Head of caudate nucleus (tissue), 42 donors: ENCODE measurements at places on chromosomes 1 and 21.

DNA sequence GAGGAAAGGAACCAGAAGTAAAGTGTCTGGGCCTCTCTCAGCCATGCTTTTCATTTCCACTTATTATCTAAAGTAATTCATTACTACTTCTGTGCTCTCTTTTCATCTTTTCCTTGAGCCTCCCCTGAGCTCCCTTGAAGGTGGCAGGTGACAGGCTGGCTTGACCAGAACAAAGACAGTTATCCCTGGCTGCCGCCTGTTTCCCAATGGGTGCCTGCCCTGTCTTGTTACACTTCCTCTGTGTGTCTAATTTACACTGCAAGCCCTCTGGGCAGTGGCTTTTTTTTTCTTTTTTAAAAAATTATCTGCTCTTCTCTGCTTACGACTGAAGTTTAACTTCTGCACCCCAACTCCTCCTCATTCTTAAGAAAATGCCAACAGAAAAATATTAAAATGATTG is 113.4 kb downstream of the NGF start:
- no peak for DNase-seq

- DNase-seq = no peak
Measured at GRCh38 chr1:11180342-11180744, 8.8 kb upstream of the ANGPTL7 start.

DNA sequence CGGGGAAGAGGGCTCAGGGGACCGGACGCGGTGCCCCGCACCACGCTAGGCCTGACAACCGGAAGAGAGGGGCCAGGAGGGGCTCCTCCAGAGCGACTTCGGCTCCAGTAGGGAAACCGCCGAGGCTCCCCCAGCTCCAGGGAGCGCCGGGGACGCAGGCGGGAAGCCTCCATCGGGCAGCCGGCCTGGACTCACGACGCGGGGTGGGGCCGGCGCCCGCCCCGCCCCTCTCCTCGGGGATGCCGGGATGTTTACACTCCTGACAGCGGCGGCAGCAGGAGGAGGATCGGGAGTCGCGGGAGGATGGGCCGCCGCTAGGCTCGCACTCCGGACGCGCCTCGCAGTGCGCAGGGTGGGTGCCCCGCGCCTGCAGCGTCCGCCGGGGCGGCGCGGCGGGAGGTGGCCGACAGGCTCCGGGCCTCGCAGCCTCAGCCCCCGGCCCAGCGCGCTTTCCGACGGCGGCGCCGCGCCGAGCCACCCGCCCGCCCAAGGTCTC is at the start of gene NEK7:
TSS of gene NEK7 (plus strand) at position 254 of the 496 bp plus-strand sequence. CDS start 75,583 bp downstream, outside the sequence.
- DNase-seq = peak; percentile 81

DNA sequence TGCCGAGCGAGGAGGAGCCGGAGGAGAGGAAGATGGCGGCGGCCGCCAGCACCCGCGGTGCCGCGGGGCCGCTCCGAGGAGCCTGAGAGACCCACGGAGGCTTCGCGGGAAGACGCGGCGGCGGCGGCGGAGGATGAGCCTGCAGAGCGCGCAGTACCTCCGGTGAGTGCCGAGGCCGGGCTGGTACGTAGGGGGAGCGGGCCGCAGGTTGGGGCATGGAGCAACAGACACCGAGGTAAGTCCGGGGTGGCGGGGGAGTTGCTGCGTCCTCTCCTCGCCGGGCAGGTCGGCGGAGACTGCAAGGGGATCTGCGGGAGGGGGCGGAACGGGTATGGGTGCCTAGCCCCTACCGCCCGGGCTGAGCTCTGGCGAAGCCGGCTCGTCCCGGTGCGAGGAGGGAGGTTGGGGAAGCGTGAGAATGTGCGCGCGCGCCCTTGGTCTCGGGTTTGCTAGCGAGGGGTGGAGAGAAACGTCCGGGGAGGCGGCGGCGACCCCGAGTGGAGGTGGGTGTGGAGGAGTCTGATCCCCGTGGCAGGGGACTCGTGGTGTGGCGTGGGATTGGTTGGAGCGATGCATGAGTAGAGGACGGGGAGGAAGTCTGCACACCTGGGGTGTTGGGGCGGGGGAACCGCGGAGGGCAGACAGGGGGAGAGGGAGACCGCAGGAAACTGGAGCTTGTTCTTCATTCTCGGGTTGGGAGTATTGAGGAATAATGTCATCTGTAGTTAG is at the start of gene SMG7:
TSS of gene SMG7 (plus strand) at position 12 of the 729 bp plus-strand sequence. CDS start at position 134, 122 bp downstream.
- peak; percentile 49 for DNase-seq

DNA sequence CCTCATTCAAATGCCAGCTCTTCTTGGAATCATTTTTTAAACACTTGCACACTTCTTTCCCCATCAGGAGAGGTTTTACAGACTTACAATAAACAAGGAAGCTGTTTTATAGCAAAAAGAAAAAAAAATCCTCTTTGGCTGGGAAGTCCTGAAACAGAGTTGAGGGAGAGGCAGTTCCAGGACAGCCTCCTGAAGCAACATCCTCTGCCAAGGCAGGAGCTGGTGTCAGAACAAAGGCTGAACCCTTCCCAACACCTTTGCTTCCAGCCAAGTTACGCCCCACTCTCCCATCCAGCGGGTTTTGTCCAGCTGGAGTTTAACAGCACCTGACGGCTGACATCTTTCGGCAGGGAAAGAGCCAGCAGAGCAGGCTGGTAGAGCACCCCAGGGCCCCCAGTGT is 287.8 kb downstream of the RRAGC start:
- DNase-seq = peak; percentile 39

DNA sequence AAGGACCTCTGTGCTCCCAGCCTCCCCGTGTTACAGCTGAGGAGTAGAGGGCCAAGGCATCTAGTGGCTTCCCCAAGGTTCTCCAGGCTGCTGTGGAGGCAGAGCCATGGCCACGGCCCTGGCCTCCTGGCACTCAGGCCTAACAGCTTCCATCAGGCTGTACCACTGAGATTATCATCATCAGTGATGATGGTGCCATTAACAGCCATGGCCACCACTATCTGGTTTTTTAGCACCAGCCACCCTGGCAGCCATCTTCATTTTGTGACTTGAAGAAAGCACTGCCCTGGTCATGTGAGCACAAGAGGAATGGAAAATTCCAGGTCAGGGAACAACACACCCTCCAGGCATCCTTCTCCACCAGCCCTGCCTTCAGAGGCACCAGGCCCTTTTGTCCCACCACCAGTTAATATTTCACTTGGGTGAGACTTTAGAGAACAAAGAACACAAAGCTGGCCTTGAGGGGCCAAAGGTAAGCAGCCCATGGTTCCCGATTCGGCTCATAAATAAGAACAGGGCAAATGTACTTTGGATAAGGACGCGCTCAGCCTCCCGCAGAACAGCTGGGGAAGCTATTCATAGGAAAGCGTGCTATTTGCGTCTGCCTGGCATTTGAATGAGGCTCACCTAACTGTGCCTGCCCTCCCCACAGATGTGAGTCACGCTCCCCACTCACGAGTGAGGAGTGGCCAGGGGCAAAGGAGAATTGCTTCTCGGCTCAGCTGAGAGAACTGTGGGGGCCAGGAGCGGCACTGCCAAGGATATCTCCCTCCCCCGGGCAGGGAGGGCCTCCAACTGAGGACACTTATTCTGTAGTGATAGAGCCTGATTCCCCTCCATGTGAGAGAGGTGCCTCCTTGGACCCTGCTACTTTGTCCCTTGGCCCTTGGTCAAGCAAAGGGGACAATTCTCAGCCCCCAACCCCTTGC is 95.6 kb downstream of the CD58 start:
- peak; percentile 71 for DNase-seq

DNA sequence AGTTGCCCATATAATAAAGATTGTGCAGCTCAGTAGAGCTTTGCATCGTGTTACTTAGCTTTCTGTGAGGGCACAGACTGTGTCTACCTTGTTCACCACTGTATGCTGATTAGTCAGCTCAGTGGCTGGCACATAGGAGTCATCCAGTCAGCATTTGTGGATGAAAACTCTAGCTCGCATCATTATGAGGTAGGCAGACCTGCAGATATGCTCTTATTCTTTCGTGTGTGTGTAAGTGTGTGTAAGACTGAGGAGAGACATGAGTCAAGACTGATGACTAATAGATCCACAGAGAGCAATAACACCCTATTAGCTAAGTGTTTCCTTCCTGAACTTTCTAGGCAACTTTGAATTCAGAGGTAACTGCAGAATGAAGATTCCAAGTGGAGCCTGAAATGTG is 17.1 kb downstream of the TTF2 start:
- DNase-seq = no peak

GRCh38 chr1:29752141-29752540 is 515.8 kb downstream of the PTPRU start:
- no peak for DNase-seq

DNA sequence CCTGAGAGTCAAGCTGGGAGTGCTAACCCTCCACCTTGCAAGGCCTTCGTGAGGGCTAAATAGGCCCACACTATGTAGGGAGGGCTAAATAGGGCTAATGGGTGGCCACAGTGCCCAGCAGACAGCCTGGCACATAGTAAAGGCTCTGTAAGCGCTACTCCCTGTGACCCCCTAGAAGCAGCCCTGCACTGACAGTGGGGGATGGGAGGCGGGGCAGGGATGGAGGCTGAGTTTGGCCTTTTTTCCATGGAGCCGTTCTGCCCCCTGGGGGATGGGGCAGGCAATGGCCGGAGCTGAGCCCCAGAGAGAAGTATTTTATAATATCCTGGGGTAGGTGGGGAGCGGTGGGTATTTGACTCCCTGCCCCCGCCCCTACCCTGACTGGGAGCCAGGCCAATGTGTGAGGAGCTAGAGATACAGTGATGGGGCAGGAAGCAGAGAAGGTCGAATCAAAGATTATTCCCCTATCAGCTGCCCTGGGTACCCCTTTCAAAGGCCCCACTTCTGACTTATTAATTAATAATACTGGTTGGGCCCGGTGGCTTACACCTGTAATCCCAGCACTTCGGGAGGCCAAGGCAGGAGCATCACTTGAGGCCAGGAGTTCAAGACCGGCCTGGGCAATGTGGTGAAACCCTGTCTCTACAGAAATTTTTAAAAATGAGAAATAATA is 42.3 kb downstream of the LACTBL1 start:
- peak; percentile 62 for DNase-seq

DNA sequence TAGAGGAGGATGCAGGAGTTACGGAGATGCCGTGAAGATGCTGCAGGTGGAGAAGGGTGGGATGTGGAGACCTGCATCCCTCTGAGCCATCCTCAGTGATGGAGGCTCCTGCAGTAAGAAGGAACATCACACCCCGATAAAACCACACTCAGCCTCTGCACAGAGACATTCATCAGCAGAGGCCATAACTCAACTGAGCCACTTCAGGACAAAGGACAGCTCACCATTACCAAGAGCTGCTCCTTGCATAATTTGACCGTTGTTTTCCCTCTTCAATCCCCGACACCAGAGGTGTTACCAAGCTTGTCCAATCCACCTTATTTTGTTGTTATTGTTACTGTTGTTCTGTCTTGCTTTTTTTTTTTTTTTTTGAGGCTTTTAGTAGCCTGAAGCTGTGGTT is 543.9 kb downstream of the AJAP1 start:
- DNase-seq = no peak

DNA sequence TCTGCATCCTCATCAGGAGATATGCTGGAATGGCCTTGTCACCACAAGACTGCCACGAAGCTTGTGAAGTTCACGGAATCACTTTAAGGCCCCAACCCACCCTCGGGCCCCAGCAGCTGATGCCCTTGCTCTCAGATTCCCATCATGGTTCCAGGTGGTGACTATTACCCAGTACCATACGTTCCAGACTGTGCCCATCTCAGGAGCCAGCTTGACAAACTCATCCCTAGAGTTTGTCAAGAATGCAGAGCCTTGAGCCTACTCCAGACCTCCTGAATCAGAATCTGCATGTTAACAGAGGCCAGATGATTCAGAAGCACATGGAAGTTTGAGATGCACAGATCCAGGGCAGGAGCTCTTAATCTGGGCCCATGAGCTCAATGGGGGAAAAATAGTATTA is 53.9 kb upstream of the RBM15 start:
- no peak for DNase-seq

- no peak for DNase-seq
Measured at GRCh38 chr1:4312024-4312423, 342.4 kb upstream of the AJAP1 start.

GRCh38 chr1:178540646-178541045 is 27.7 kb downstream of the TEX35 start:
- peak; percentile 48 for DNase-seq

- DNase-seq = no peak
Measured at GRCh38 chr1:226369110-226369509, 38.8 kb downstream of the PARP1 start.

- no peak for DNase-seq
Measured at GRCh38 chr1:152386940-152387339, 27.1 kb downstream of the CRNN start.

DNA sequence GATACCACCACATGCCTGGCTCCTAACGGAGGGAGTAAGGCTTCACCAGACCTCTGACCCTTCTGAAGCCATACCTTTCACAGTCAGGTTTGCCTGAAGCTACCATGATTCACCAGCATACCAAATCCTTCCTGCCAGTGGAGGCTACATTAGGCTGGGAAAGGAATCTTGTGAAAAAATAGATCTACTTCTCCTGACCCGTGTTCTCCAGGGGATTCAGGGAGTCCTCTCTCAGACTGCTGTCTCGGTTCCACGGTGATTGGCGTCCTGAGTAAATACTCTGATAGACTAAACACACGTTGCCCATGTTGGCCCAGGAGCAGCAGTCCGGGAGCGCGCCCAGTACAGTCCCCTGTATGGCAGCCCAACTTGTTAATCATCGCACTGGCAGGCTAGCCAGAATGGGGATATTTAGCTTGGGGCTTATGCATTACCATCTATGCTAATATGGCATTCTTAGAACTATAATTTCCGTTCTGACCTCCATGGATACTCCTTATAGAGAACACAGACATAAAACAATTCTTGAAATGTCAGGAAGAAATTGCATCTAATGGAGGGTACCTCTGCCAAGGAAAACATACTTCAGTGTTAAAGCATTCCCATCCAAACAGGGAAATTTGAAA is 173.2 kb downstream of the ROR1 start:
- no peak for DNase-seq

DNA sequence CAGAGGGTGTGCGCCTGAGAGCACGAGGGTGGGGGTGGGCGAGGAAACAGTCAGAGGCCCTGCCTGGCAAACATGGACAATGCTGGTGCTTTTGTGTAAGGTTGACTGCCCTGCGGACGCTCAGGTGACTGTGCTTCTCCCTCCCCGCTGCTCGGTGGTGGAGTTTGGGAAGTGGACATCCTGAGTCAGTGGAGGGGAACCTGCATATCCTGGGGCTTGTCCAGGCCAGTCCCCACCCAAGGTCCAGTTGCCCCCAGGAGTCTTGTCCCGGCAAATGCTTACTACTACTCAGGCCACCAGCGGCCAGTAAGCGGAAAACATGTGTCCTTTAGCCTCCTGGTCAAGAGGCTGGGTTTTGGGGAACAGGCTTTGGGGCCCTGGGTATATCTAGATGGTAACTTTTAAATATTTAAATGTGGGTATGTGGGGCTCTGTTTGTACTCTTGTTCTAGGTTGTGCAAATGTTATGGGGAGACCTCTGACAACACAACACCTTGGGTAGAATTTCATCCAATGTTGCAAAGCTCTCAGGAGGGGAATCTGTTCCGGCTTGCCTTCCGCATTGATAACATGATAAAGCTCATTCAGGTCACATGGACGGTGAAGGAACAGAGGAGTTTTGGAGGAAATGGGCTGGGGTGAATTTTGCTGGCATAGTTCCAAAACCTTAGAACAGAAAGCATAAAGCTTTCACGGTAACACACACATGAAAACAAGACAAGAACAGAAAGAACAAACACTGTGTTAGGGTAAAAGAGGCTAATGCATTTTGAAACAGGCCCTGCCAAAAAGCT is 364.9 kb downstream of the PRDM2 start:
- no peak for DNase-seq

GRCh38 chr1:98388441-98388840 is 273.1 kb upstream of the SNX7 start:
- no peak for DNase-seq
